Mesothelial cell of epicardium (in vitro differentiated cells): ENCODE measurements at places on chromosomes 11 and 22.

- DNase-seq = no peak
Measured at GRCh38 chr11:45659818-45660160, 5.6 kb downstream of the CHST1 start.

GRCh38 chr22:36964106-36964505 lies 50.7 kb downstream of the CSF2RB start:
- no peak for DNase-seq

GRCh38 chr22:30824096-30824495 lies 129.4 kb downstream of the OSBP2 start:
- DNase-seq = no peak

GRCh38 chr11:729492-730074 lies 17.7 kb upstream of the TALDO1 start:
- DNase-seq = no peak

GRCh38 chr11:132639403-132639802 lies 892.9 kb downstream of the OPCML start:
- no peak for DNase-seq

GRCh38 chr22:44359496-44360110 lies 46.9 kb upstream of the SHISAL1 start:
- no peak for DNase-seq

GRCh38 chr11:34290926-34291325 lies 66.9 kb downstream of the ABTB2 start:
- no peak for DNase-seq
